ENCODE measurements at places on chromosomes 2 and 18. TPM values are rescaled to one million over a fixed set of nuclear protein-coding genes. Genes with fewer than 3 reads are reported as not detected.

The LRRC30 gene
- not detected for total RNA-seq

The RSAD2 gene
- total RNA-seq: 5.6 TPM

The FIGN gene
- not detected for total RNA-seq

The HTR2B gene
- not detected for total RNA-seq

The CHRNA1 gene
- total RNA-seq: not detected

The IL36A gene
- 0.44 TPM for total RNA-seq

The PIAS2 gene
- total RNA-seq: 33.1 TPM

The FAHD2A gene
- 41.4 TPM for total RNA-seq

GRCh38 chr2:172031536-172031935, 31.8 kb downstream of the METAP1D start:
- H3K36me3 ChIP-seq: no peaks in the 10 kb centered on the region
- no peak overlapping the region for H3K27ac ChIP-seq
- no peaks in the 10 kb centered on the region for H3K27me3 ChIP-seq
- H3K4me1 ChIP-seq: no peaks in the 10 kb centered on the region
- no peak overlapping the region for H3K4me3 ChIP-seq
- no peak for DNase-seq

DNA sequence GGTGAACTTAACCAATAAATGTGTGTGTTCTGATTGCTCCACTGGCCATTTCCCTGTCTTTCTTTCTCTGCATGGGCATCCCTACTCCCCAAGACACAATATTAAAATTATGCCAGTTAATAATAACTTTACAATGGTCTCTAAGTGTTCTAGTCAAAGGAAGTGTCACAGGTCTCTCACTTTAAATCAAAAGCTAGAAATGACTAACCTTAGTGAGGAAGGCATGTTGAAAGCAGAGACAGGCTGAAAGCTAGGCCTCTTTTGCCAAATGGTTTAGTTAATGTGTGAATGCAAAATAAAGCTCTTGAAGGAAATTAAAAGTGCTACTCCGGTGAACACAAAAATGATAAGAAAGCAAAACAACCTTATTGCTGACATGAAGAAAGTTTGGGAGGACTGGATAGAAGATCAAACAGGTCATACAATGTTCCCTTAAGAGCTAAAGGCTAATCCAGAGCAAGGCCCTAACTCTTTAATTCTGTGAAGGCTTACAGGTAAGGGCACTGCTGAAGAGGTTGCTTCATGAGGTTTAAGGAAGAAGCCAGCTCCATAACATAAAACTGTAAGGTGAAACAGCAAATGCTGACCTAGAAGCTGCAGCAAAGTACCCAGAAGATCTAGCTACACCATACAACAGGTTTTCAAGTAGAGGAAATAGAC, 44.0 kb upstream of the ARHGAP15 start:
- no peak overlapping the region for H3K27ac ChIP-seq
- H3K36me3 ChIP-seq: no peaks in the 10 kb centered on the region
- H3K4me3 ChIP-seq: no peak overlapping the region
- H3K4me1 ChIP-seq: no peaks in the 10 kb centered on the region
- H3K27me3 ChIP-seq: no peaks in the 10 kb centered on the region

GRCh38 chr2:52387937-52388590, 1356.1 kb upstream of the NRXN1 start:
- H3K27me3 ChIP-seq: no peaks in the 10 kb centered on the region
- no peak for DNase-seq
- no peak overlapping the region for H3K4me3 ChIP-seq

GRCh38 chr2:132607426-132608090, 62.4 kb downstream of the LYPD1 start:
- no peaks in the 10 kb centered on the region for H3K36me3 ChIP-seq
- H3K4me1 ChIP-seq: no peaks in the 10 kb centered on the region
- H3K4me3 ChIP-seq: no peak overlapping the region
- DNase-seq: no peak
- no peak overlapping the region for H3K27ac ChIP-seq

DNA sequence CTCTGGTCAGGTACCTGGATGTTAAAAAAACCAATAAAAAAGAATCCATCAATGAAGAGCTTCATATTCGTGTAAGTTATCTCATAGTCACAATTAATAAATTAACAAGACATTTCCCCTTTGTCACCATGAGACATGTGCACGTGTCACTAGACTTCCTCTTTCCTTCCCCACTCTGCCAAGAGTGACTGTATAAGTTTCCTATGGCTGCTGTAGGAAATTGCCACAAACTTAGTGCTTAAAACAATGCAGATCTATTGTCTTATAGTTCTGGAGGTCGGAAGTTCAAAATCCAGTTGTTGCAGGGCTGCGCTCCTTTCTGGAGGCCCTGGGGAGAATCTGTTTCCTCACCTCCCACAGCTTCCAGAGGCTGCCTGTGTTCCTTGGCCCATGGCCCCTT, 35.8 kb downstream of the SLC9A4 start:
- H3K4me3 ChIP-seq: no peak overlapping the region
- no peak overlapping the region for H3K27ac ChIP-seq
- H3K4me1 ChIP-seq: no peaks in the 10 kb centered on the region
- no peak for DNase-seq
- H3K27me3 ChIP-seq: no peaks in the 10 kb centered on the region
- no peaks in the 10 kb centered on the region for H3K36me3 ChIP-seq

DNA sequence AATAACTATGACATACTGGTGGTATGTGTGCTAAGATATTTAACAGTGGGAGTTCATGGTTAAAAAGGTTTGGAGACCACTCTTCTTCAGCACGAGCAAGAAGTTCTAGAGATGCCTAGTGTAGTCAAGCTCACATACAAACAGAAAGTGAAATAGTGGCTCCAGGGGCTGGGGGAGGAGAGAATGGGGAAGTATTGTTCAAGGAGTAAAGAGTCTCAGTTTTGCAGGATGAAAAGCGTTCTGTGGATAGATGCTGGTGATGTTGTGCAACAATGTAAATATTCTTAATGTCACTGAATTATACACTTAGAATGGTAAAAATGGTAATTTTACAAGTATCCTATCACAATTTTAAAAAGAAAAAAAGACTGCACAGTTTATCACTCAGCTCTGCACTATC, 29.0 kb upstream of the EPAS1 start:
- H3K4me3 ChIP-seq: no peak overlapping the region
- no peaks in the 10 kb centered on the region for H3K4me1 ChIP-seq
- no peaks in the 10 kb centered on the region for H3K36me3 ChIP-seq
- no peak for DNase-seq

- no peak for DNase-seq
- no peaks in the 10 kb centered on the region for H3K27me3 ChIP-seq
- H3K27ac ChIP-seq: no peak overlapping the region
- no peak overlapping the region for H3K4me3 ChIP-seq
Observed at GRCh38 chr18:55557211-55557610, 30.8 kb downstream of the TCF4 start.

- H3K27me3 ChIP-seq: no peaks in the 10 kb centered on the region
- no peak for DNase-seq
- H3K36me3 ChIP-seq: no peaks in the 10 kb centered on the region
- H3K27ac ChIP-seq: no peak overlapping the region
- no peak overlapping the region for H3K4me3 ChIP-seq
Observed at GRCh38 chr2:133712369-133712768, 144.1 kb upstream of the NCKAP5 start.

DNA sequence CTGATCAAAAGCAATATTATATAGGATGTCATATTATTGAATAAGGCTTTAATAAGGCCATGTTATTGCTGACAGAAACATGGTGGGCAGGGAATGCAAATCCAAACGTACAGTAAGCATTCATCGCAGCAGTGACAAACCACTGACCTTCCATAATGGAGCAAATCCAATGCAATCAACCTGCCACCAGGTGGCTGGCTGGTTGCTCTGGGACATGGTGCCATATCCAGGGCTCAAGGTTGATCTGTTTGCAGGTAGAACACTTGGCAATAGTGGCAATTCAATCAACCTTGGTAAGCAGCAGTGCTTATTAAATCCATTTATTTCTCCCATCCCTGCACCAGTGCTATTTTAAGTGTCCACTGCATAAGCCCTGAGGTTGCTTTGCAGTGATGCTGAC, 75.4 kb downstream of the CERKL start:
- H3K27me3 ChIP-seq: no peaks in the 10 kb centered on the region
- DNase-seq: no peak
- H3K27ac ChIP-seq: no peak overlapping the region
- peaks cover 3% of the 10 kb centered on the region for H3K4me1 ChIP-seq
- H3K36me3 ChIP-seq: no peaks in the 10 kb centered on the region
- no peak overlapping the region for H3K4me3 ChIP-seq

GRCh38 chr2:134274121-134274520, 20.2 kb downstream of the MGAT5 start:
- H3K27me3 ChIP-seq: no peaks in the 10 kb centered on the region
- peaks cover 4% of the 10 kb centered on the region for H3K36me3 ChIP-seq
- no peak for DNase-seq
- no peak overlapping the region for H3K4me3 ChIP-seq
- H3K4me1 ChIP-seq: peaks cover 7% of the 10 kb centered on the region

GRCh38 chr2:180115269-180115668, 108.2 kb upstream of the CWC22 start:
- no peak overlapping the region for H3K27ac ChIP-seq
- no peak for DNase-seq
- no peaks in the 10 kb centered on the region for H3K36me3 ChIP-seq

DNA sequence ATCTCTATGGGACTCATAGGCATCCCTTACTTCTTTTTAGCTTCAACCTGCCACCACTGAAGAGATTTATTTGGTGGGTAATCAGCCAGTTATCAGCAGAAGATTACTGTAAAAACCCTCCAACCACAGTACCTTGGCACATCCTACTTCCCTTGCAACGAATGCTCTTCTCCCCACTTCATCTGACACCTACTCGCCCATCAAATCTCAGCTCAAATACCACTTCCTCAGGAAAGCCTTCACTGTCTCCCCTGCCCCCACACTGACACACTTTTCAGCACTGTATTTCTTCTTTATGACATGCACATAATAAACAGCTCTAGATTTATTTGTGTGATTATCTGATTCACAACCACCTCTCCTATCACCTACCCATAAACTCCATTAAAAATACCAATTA, 3.1 kb downstream of the KDSR start:
- no peaks in the 10 kb centered on the region for H3K27me3 ChIP-seq
- H3K27ac ChIP-seq: no peak overlapping the region
- H3K4me1 ChIP-seq: peaks cover 6% of the 10 kb centered on the region
- no peak overlapping the region for H3K4me3 ChIP-seq
- H3K36me3 ChIP-seq: peaks cover 18% of the 10 kb centered on the region
- DNase-seq: no peak

GRCh38 chr2:8679567-8679826, 2.4 kb upstream of the ID2 start:
- H3K36me3 ChIP-seq: peaks cover 6% of the 10 kb centered on the region
- no peak for DNase-seq

DNA sequence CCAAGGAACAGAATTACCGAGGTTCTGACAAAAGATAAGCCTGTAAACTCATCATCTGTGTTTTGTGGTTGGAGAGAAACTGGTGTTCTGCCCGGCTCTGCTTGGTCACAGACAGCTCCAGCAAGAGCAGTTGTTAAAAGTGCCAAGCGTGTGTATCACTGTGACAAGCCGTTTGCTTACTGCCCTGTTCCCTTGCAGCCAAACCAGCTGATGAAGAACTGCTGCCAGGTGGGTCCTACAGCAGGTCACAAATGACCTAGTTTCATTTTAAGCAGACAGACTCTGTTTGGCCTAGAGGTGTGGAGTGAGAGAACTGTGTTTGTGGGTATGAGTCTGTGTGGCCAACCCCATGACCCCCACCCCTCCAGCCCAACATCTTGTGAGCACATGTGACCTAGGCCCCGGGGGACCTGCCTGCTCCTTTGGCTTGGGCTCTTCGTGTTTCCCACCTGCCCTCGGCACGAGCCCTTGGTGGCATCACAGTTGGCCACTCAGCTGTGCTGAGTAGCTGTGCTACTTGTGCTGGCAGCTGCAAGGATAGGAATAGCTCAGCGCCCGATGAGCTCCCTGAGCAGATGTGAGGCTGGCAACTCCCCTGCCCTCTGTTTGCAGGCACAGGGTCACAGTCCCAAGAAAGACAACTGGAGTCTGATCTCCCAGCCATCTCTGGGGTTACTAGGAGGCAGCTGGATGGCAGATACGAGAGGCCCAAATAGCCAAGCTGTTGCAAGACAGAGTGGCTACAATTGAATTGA, 9.7 kb downstream of the OXER1 start:
- H3K4me3 ChIP-seq: no peak overlapping the region
- H3K27ac ChIP-seq: no peak overlapping the region
- no peaks in the 10 kb centered on the region for H3K27me3 ChIP-seq
- no peaks in the 10 kb centered on the region for H3K36me3 ChIP-seq
- H3K4me1 ChIP-seq: no peaks in the 10 kb centered on the region

- DNase-seq: no peak
- no peaks in the 10 kb centered on the region for H3K27me3 ChIP-seq
- no peaks in the 10 kb centered on the region for H3K4me1 ChIP-seq
- H3K4me3 ChIP-seq: no peak overlapping the region
Observed at GRCh38 chr2:151931030-151931611, 102.9 kb upstream of the ARL5A start.

DNA sequence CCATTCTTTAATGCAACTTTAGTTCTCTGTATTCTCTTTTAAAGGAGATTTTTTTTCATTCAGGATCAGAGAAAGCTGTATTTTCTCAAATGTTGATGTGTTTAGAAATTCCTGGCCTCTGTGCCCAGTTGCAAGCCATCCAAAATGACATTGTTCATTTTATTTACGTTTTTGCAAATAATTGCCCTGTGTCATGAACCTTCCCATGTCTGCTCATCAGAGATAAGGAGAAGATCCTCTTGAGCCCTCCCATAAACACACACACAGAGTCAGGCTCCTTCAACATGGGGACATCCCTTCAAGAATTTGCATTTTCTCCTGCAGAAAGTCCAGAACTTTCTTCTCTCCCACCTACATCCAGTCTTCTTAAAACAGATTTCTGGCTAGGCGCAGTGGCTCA, 258.8 kb downstream of the GBX2 start:
- no peaks in the 10 kb centered on the region for H3K36me3 ChIP-seq
- no peaks in the 10 kb centered on the region for H3K4me1 ChIP-seq
- DNase-seq: no peak
- H3K27me3 ChIP-seq: no peaks in the 10 kb centered on the region

- H3K27ac ChIP-seq: no peak overlapping the region
- peaks cover 67% of the 10 kb centered on the region for H3K36me3 ChIP-seq
- DNase-seq: no peak
- H3K4me3 ChIP-seq: no peak overlapping the region
- H3K27me3 ChIP-seq: no peaks in the 10 kb centered on the region
Observed at GRCh38 chr2:240129311-240129710, 6.8 kb downstream of the COPS9 start.
